ENCODE measurements at places on chromosomes 2 and 18.

DNA sequence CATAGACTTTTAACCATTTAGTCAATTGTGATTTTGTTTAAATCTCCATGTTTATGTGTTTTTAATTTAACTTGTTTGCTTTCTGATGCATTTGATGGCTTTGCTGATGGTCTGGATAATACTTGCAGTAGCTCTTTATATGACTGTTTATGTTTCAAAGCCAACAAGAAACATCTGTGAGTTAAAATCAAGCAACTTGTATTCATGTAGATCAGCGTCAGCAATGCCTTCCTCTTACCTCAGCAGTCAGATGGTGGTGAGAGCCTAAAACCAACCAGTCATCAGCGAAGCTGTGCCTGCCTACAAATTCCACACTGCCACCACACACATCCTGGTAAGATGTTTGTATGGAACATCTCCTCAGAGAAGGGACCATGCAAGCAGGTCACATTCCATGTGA lies 231.9 kb downstream of the PTGR3 start:
- DNase-seq: no peak

GRCh38 chr18:36638224-36638623 lies 190.6 kb downstream of the TPGS2 start:
- DNase-seq: no peak

DNA sequence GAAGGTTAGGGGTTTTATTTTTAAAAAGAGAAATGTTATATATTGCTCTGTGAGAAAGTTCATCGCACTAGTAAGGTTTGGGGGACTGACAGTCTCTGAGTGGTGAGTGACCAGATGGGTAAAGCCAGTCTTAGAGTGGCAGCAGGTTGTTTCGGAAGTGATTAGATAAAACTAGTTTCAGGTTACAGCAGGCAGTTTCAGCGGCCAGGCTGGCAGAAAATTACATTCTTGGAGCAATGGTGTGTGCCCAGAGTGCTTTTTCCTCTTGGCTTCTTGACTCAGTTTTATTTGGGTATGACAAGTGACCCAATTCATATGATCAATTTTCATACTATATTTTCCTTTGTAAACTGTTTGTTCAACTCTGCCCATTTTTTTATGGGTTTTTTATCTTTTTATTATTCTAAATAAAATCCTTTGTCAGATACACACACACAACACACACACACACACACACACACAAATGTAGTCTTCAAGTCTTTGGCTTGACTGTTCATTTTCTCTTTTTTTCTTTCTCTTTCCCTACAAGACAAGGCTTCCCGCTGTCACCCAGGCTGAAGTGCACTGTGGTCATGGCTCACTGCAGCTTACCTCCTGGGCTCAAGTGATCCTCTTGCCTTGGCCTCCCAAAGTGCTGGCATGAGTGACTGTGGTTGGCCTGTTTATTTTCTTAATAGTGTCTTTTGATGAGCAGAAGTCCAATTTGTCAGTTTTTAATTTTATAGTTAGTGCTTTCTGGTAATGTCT lies 30.9 kb downstream of the RALBP1 start:
- DNase-seq: no peak

DNA sequence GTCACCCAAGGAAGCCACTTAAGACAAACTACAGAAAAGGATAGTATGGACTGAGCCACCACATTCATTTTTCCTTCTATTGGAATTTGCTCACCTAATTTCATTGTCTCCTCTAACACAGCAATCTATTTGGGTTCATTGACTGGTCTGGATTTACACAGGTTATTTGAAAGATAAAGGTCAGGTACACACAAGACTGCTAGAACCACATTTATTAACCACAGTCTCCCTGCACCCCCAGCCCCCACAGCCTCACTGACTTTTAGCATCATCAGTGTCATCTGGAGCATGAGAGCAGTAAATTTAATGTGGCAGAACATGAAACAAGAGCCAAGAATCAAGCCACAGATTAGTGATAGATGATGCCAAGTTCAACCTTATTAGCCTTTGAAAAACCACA lies 226.9 kb upstream of the GYPC start:
- DNase-seq: no peak

DNA sequence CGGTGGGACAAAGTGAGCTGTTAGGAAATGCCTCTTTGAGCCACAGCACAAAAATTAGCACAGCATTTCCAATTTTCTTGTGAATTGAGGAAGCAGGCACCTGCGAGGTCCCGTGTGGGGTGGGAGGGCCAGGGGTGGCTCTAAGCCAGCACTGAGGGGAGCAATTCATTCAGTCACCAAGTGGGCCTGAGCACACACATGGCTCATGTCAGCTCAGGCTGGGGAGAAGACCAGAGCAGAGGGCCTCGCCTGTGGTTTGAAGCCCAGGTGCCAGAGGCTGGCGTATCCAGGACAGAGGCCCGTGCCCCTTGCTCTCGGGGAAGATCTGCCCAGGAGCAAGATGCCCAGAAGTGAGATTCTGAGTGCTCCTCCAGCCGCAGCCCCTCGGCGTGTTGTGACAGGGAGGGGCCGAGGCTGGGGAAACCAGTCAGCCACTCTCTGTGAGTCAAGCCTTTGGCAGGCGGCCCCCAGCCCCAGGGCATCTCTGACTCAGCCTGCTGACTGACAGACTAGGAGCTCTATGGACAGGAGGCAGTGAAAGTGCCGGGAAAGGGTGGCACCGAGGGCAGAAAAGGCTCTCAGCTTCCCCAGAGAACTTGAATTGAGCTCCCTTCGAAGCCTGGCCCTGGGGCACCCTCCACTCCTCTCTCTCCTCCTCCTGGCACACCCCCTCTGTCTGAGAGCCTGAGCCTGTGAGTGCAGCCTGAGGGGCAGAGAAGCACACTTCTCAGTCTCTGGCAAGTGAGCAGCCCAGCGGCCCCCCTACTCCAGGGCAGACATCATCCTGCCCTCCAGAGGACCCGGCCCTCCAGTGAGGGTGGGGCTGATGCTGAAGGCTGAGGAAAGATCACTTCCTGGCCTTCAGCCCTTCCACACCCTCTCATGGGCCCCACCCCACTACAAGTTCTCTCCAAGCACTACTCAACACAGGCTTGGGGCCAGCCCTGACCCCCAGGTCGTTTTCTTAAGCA lies 32.3 kb downstream of the CYP26B1 start:
- peak; percentile 57 for DNase-seq

- DNase-seq: no peak
Measured at GRCh38 chr2:127259355-127259754, 34.6 kb downstream of the ERCC3 start.

DNA sequence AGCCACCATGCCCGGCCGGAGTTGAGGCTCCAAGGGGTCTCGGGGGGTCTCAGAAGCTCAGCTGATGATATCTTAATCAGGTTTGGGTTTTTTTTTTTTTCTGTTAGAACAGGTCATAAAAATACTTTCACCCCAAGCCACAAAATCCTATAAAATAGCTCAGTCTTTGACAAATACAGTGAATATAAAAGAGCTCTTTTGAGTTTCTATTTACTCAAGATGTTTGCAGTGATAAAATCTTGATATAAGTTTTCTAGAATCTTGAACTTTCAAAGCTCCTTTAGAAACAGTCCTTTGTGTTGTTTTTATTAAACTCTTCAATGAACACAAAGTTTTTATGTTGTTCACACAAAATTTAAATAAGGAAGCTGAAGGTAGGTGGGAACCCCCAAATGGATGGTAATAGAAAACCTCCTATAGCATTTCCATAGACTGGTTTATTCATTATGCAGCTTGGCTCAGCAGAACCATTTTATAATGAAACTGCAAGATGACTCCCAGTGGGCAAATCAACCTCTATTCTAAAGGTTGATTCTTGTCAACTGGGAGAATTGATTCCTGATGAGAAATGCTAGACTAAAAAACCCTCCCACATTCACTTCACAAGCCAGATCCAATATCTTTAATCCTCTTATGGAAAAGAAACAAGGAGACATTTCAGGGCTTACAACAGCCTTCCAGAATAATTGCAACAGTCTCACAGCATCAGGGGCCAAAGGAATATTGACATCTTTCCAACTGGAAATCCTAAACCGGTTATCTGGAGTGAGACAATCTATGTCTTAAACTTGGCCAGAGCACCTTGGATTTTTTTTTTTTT lies 13.6 kb upstream of the NARS1 start:
- peak; percentile 57 for DNase-seq

DNA sequence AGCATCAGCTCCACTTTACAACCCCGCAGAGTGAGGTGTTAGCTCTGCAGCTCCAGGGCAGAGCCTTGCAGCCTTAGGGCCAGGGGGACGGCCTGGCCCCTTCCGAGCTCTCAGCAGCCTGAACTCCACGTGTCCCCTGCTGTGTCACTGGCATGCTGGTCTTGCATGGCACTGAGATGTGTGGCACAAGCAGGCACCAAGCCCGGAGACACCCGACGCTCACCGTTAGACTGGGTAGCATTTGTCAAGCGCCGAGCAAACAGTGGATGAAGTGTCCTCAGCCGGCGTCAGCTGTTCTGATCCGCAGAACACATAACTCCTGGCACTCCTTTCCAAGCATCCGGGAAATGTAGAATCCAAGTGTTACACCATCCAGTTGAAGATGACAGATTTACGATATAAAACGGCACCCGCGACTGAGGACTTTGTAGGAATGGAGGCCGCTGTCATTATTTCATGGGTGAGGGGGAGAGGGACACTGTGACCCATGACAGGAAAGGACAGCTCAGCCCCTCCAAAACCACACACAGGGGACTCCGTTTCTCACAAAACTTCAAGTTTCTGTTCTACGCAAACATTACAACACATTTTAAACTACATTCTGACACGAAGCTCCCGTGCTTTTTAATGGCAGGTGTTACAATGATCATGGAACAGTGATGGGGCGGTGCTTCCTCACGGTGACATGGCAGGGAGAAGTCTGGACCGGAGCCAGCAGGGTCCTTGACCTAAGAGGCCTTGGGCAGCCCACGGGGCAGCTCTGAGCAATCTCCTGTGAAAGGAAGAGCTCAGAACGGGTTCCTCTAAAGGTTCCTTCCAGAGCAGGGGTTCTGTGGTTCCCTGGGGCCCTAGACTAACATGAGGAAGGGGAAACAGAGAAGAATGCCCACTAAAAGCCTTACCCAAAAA lies 89.4 kb downstream of the HDAC4 start:
- DNase-seq: peak; percentile 36

- no peak for DNase-seq
Measured at GRCh38 chr18:74950479-74950878, 258.5 kb downstream of the PTGR3 start.

DNA sequence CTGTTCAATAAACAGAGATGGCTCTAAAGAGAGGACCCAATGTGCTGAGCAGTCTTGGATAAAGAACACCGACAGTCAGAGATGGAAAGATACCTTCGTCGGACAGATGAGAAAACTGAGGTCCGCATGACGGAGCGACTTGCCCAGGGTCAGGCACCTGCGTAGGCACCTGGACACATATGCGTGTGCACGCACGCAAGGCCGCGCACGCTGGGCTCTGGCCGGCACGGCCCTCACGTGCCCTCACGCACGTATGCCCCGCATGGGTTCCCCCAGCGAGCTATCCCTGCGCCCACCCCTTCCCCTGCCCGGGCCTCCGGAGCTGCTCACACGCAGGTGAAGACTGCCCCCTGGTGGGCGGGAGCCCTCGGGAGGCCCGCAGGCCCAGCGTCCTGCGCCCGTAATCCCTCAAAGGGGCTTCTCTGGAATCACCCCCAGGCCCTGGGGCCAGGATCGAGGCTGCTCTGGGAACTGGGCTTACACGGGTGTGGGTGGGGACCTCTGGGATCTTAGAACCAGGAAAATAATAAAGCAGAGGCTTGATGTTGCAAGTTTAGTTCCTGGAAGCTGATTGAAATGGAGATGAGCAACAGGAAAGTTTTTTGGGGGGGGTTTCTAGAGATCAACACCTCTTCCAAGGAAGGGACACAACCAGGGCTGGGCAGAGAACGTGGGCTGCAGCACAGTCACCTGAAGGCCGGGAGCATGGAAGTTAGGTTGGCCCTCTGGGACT lies 246.3 kb downstream of the TNS1 start:
- peak; percentile 37 for DNase-seq

DNA sequence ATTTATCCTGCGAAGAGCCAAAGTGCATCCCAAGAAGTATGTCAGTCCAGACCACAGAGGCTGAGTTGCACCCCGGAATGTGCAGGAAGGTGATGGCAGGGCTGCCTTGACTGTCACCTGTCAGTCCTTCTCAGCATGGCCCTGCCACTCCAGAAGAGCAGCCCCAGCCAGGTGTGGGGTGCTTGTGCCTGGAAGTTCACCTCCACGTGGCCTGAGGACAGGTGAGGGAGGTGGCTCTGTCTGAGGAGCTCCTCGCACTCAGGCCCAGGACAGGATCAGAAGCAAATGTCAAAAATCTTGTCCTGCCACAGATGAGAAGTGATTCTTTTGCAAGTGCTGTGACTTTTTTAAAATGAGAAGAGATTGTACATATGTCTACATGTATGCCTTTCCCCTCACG lies 31.4 kb upstream of the B3GNT7 start:
- no peak for DNase-seq

DNA sequence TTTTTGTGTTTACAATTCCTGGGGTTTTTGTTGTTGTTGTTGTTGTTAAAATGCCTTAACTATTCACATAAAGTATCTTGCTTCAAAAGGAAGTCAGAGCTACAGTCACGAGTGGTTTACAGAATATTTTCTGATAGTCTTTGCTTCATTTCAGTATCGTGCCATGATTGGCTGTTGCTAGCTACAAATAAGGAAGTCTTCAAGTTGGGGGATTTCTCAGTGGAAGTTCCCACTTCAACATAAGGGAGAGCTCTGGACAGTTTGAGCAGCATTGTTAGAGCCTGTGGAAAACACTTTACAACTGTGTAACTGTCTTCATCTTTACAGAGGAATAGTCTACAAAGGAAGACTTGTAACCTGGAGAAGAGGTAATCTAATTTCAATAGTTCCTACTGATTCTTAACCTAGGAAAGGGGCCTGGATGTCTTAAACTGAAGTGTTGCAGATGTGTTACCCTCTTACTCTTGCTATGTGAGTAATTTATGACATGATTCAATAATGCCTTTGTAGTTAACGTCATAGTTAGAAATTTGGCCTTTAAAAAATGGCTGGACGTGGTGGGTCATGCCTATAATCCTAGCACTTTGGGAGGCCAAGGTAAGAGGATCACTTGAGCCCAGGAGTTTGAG lies 23.4 kb upstream of the TANK start:
- peak; percentile 26 for DNase-seq

DNA sequence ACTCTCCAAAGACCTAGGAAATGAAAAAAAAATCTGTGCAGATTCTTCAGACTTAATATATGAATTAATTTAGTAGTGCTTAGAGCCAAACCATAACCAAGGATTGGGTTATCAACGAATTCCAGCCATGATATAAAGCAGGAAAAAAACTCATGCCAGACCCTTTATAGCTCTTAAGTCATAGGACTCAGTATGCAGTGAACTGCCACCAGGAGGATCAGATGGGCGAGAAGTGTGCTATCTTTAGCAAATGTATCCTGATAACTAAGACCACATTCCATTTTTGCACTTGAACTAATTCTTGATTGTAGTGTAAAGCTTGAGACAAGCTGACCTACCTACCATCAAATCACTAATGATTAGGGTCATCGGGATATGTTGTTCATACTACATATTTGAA lies 178.1 kb downstream of the IKZF2 start:
- DNase-seq: no peak

GRCh38 chr2:236939271-236939670 lies 146.4 kb upstream of the COPS8 start:
- no peak for DNase-seq

DNA sequence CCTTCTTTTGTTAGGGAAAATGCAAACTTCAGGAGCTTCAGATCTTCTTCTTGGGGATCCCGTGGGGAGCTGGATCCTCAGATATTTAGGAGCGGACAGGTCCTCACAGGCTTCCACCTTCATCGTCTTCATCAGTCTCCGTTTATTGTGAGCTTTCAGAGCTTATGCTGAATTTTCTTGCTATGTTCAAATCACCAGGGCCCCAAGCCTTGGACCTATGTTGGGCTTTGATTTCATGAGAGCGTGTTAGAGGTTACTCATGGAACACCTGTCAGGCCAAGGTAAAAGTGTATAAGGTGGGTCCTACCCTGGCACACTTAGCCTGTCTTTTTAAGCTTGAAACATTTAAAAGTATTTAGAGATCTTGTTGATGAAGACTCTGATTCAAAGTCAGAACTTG lies 212.9 kb downstream of the FAM210A start:
- no peak for DNase-seq
